Esophagus muscularis mucosa (tissue), 4 donors: ENCODE measurements at places on chromosomes 16 and 17. TPM values are rescaled to one million over a fixed set of nuclear protein-coding genes. Genes with fewer than 3 reads are reported as not detected.

The SEZ6 gene
- 0.83 TPM for total RNA-seq

The TRAPPC2L gene
- total RNA-seq, result 22.9 TPM

The EFCAB5 gene
- not detected for total RNA-seq

The PLD6 gene
- total RNA-seq, result 13.7 TPM

- no peaks in the 10 kb centered on the region for H3K36me3 ChIP-seq
- H3K4me1 ChIP-seq, result peaks cover 15% of the 10 kb centered on the region
- H3K4me3 ChIP-seq, result no peak overlapping the region
Observed at GRCh38 chr16:58488531-58488930, 11.4 kb upstream of the NDRG4 start.

DNA sequence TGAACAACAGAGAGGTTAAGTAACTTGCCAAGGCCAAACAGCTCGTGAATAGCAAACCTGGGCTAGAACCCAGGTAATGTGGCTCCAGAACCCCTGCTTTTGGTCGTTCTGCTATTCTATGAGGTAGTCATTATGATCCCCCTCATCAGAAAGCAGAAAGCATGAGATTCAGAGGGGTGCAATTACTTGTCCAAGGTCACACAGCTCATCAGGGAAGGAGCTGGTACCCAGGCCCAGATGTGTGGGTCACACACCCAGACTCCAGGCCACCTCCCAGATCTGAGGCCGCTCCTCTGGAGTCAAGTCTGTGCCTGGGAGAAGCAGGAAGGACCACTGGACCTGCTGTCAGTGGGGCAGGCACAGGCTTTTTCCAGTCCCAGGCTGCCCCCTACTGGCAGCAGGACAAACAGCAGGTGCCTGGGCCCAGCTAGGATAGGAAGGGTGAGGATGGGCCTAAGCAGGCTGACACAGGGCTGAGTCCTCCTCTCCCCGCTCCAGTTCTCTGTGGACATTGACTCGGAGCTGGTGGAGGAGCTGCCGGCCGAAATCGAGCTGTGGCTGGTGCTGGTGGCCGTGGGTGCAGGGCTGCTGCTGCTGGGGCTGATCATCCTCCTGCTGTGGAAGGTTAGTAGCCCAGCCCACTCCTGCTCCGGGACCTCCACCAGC, 7.8 kb upstream of the PDK2 start:
- no peak overlapping the region for H3K27ac ChIP-seq
- no peaks in the 10 kb centered on the region for H3K27me3 ChIP-seq
- peaks cover 40% of the 10 kb centered on the region for H3K36me3 ChIP-seq
- H3K4me1 ChIP-seq, result no peaks in the 10 kb centered on the region

GRCh38 chr16:75250089-75250808, 1.2 kb downstream of the BCAR1 start:
- peak overlapping the region; percentile 78 for H3K4me3 ChIP-seq
- no peaks in the 10 kb centered on the region for H3K27me3 ChIP-seq
- H3K4me1 ChIP-seq, result peaks cover 99% of the 10 kb centered on the region
- no peaks in the 10 kb centered on the region for H3K36me3 ChIP-seq

DNA sequence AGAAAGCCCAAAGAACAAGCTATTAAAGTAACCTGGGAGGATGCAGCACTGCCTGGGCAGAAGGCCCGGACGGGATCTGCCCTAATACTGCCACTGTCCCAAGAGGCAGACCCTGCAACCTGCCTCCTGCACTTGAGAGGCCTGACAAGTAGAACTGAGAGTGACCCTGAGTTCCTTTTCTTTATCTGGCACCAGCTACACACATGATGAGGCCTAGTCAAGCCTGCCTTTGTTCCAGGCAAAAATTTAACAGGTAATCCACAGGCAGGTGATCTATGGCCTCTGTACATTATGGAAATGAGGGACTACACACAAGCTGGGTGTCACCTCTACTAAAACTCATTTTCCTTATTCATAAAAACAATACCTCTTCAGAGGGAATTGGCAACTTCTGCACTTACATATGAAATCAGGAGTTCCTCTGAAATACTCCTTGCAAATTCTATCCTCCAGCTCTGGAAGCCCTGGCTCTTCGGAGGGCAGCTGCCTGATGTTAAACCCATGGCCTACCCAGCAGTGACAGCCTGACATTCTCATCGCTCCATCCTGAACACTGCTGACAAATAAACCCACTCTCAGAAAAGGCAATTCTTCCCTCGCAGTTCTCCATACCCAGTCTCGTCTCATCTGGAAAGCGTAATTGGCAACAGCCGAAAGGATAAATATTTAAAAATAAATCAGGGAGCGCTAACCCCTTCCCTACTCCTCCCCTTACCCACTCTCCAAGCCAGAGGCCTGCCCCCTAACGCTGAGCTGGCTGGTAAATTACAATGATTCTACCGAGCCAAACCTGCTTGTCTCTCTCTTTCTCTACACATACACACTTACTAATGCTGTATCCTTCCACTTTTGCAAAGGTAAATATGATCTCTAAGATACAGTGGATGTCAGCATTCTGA, 2.5 kb upstream of the ZFHX3 start:
- peaks cover 92% of the 10 kb centered on the region for H3K4me1 ChIP-seq
- no peak overlapping the region for H3K4me3 ChIP-seq
- H3K27me3 ChIP-seq, result no peaks in the 10 kb centered on the region
- DNase-seq, result no peak
- no peaks in the 10 kb centered on the region for H3K36me3 ChIP-seq

DNA sequence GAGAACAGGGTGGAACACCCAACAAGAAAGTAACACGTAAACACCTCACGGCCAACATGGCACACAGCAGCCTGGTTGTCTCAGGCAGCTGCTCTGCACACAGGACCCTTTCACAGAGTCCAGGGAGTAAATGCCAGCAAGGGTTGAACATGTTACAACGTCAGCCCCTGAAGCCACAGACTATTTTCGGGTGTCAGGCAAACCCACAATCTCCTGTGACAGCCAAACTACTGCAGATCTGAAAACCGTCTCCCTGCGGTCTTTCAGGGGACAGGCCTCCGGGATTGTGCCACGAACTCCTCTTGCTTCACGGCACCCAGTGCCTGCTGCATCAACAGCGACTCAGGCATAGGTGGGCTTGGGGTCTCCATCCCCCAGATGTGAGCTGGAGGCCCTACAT, 127.7 kb downstream of the XYLT1 start:
- peaks cover 85% of the 10 kb centered on the region for H3K4me1 ChIP-seq
- H3K27me3 ChIP-seq, result no peaks in the 10 kb centered on the region
- H3K36me3 ChIP-seq, result no peaks in the 10 kb centered on the region
- peak overlapping the region; percentile 93 for H3K27ac ChIP-seq

- H3K27ac ChIP-seq, result no peak overlapping the region
- no peak overlapping the region for H3K4me3 ChIP-seq
- H3K36me3 ChIP-seq, result no peaks in the 10 kb centered on the region
Observed at GRCh38 chr17:63452046-63452961, 6.2 kb upstream of the CYB561 start.

DNA sequence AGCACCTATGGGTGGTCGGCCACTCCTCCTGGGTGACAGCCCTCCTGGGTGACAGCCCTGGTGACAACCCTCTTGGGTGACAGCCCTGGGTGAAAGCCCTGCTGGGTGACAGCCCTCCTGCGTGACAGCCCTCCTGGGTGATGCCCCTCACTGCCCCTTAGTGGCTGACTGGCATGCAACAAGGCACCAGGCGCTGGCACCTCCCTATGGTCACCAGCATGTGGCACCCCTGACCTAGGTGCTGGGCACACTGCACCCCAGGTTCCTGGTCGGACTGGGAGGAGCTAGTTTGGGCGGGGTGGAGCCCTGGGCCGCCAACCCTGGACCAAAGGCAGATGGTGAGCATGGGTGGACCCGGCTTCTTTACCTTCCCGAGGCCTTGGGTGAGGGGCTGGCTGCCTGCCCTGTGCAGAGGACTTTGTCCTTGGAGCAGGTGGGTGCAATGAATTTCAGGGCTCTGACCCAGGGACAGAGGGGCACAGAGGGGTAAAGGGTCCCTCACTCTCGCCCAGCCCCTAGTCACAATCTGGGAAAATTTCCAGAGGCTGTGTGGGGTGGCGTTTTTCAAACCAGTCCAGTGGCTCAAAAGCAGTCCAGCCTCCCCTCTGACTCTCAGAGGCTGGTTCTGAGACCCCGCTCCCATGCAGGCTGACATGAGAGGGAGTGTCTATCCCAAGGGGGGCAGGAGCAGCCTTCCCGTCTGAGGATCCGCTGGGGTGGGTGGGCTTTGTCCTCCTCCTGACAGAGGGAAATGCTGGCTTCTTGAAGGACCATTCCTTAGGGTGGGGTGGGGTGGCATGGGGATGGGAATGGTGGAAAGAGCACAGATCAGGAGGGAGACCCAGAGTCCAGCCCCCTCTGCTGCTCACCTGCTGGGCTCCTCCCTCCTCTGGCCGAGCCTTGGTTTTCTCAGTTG, 25.9 kb upstream of the TNFRSF13B start:
- H3K27ac ChIP-seq, result no peak overlapping the region
- no peak overlapping the region for H3K4me3 ChIP-seq
- H3K36me3 ChIP-seq, result no peaks in the 10 kb centered on the region
- H3K27me3 ChIP-seq, result no peaks in the 10 kb centered on the region

DNA sequence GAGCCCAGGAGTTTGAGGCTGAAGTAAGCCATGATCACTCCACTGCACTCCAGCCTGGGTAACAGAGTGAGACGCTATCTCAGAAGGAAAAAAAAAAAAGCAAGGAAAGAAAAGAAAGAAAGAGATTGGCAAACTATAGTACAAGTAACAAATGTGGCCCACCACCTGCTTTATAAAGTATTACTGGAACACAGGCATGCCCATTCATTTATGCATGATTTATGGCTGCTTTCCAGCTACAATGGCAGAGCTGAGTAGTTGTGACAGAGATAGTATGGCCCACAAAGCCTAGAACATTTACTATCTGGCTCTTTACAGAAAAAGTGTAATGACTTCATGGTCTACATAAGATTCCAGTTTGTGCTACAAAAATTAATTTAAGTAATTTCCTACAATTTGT, 23.6 kb downstream of the C16orf87 start:
- H3K27me3 ChIP-seq, result no peaks in the 10 kb centered on the region
- DNase-seq, result no peak
- H3K4me1 ChIP-seq, result peaks cover 13% of the 10 kb centered on the region
- H3K4me3 ChIP-seq, result no peak overlapping the region
- no peaks in the 10 kb centered on the region for H3K36me3 ChIP-seq
- no peak overlapping the region for H3K27ac ChIP-seq
